ENCODE measurements at places on chromosomes 2 and 18. TPM values are rescaled to one million over a fixed set of nuclear protein-coding genes. Genes with fewer than 3 reads are reported as not detected.

The CACNB4 gene
- 3.3 TPM for total RNA-seq

- H3K4me1 ChIP-seq, result no peaks in the 10 kb centered on the region
- no peak overlapping the region for H3K4me3 ChIP-seq
- no peaks in the 10 kb centered on the region for H3K27me3 ChIP-seq
Observed at GRCh38 chr2:140158259-140158658, 1378.1 kb upstream of the NXPH2 start.

DNA sequence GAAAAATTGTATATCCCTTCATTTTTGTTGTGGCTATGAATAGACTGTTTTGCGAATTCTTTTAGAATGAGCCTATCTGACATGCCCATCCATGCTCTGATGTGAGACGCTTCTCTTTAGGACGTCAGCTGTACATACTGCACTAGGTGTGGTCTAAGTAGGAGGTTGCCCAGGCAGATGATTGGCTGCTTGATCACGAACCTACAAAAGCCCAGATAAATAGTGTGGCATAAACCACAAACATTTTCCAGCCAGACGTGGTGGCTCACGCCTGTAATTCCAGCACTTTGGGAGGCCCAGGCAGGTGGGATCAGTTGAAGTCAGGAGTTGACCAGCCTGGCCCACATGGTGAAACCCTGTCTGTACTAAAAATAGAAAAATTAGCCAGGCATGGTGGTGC, 251.8 kb downstream of the AGAP1 start:
- H3K4me3 ChIP-seq, result no peak overlapping the region
- no peak for DNase-seq
- H3K27me3 ChIP-seq, result no peaks in the 10 kb centered on the region
- no peak overlapping the region for H3K27ac ChIP-seq

The PSTPIP2 gene
- total RNA-seq, result 10.6 TPM

- DNase-seq, result no peak
- H3K4me1 ChIP-seq, result peaks cover 18% of the 10 kb centered on the region
Observed at GRCh38 chr2:9212010-9212635, 5.5 kb downstream of the ASAP2 start.

DNA sequence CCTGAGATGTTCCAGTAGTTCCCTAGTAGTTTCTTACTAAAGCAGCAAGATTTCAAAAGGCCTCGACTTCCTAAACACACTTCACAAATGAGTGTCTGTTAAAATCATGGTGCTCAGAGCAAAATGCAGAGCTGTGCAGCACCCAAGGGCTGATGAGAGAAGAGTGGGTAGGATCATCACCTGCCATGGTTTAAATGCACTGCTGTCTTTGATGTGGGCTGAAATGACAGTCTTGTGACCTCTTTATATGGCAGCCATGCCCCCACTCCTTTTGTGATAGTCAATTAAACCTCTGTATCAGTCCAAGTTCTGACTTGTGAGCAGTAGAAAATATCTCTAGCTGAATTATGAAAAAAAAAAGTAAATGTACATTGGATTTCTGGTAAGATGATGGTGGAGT, 107.1 kb downstream of the TFCP2L1 start:
- no peaks in the 10 kb centered on the region for H3K36me3 ChIP-seq
- no peak overlapping the region for H3K4me3 ChIP-seq
- DNase-seq, result no peak
- peaks cover 6% of the 10 kb centered on the region for H3K27me3 ChIP-seq
- H3K4me1 ChIP-seq, result no peaks in the 10 kb centered on the region

The HOXD4 gene
- total RNA-seq, result 0.67 TPM

Measured in mesothelial cell of epicardium (in vitro differentiated cells).